ENCODE measurements at places on chromosomes 7 and 10. TPM values are rescaled to one million over a fixed set of nuclear protein-coding genes. Genes with fewer than 3 reads are reported as not detected.

DGKB gene
- total RNA-seq, result not detected

DNA sequence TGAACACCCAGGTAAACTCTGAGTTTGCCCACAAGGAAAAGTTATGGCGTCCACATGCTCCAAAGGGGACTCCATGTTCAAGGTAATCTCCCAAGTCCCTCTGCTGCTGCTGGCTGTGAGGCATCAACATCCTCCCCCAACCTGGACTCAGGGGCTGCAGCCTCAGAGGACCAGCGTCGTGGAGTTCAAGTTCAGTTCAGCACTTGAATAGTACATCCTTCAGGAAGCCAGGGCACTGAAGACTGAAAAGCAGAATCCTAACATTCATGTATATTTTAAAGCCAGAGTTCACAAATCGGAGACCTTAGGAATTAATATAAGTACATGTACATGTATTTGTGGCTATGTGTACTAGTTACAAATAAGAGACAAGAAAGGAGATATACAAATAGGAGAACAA is 90.4 kb downstream of the PTPRE start:
- DNase-seq, result no peak
- peaks cover 12% of the 10 kb centered on the region for H3K4me1 ChIP-seq
- no peak overlapping the region for H3K4me3 ChIP-seq
- H3K27me3 ChIP-seq, result peaks cover 32% of the 10 kb centered on the region
- no peaks in the 10 kb centered on the region for H3K36me3 ChIP-seq

- no peak overlapping the region for H3K27ac ChIP-seq
- H3K4me3 ChIP-seq, result no peak overlapping the region
- H3K36me3 ChIP-seq, result no peaks in the 10 kb centered on the region
- peaks cover 5% of the 10 kb centered on the region for H3K4me1 ChIP-seq
Observed at GRCh38 chr10:52318822-52319464, 4.9 kb downstream of the DKK1 start.

DNA sequence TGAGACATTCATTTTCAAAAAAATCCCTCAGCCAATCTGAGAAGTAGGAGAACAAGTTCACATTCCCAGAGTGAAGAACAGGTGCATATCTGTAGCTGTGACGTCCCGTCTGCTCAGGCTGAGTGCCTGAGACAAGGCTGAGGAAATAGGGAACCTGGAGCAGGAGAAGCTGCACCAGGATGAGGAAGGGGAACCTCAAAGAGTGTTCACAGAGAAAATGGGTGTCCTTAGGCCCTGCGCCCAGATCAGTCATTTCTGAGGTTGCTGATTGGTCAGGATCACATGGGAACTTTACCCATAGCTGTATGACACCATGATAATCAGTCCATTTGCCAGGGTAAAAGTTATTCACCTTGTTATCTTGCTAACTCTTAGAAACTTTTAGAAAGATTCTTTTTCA is 34.2 kb upstream of the TARP start:
- no peak overlapping the region for H3K4me3 ChIP-seq
- peaks cover 8% of the 10 kb centered on the region for H3K4me1 ChIP-seq
- H3K27ac ChIP-seq, result no peak overlapping the region
- DNase-seq, result no peak

- DNase-seq, result no peak
- no peak overlapping the region for H3K4me3 ChIP-seq
- no peaks in the 10 kb centered on the region for H3K36me3 ChIP-seq
- no peaks in the 10 kb centered on the region for H3K27me3 ChIP-seq
- H3K4me1 ChIP-seq, result no peaks in the 10 kb centered on the region
- no peak overlapping the region for H3K27ac ChIP-seq
Observed at GRCh38 chr10:48556713-48557112, 48.2 kb downstream of the ARHGAP22 start.

SORCS1 gene
- not detected for total RNA-seq

LIPJ gene
- total RNA-seq, result not detected

GRCh38 chr10:14695847-14696480 is 78.7 kb downstream of the FAM107B start:
- no peak overlapping the region for H3K27ac ChIP-seq
- H3K4me3 ChIP-seq, result no peak overlapping the region
- H3K27me3 ChIP-seq, result no peaks in the 10 kb centered on the region
- no peaks in the 10 kb centered on the region for H3K36me3 ChIP-seq
- DNase-seq, result no peak

- peaks cover 4% of the 10 kb centered on the region for H3K27me3 ChIP-seq
- H3K27ac ChIP-seq, result no peak overlapping the region
- H3K4me3 ChIP-seq, result no peak overlapping the region
- H3K4me1 ChIP-seq, result peaks cover 11% of the 10 kb centered on the region
- DNase-seq, result no peak
Observed at GRCh38 chr7:55448526-55448925, 83.4 kb downstream of the LANCL2 start.

- DNase-seq, result no peak
- no peak overlapping the region for H3K27ac ChIP-seq
- peaks cover 5% of the 10 kb centered on the region for H3K27me3 ChIP-seq
- no peaks in the 10 kb centered on the region for H3K36me3 ChIP-seq
- H3K4me1 ChIP-seq, result no peaks in the 10 kb centered on the region
Observed at GRCh38 chr10:132010483-132010882, 28.8 kb upstream of the BNIP3 start.

- H3K27me3 ChIP-seq, result no peaks in the 10 kb centered on the region
- peak overlapping the region; percentile 18 for H3K27ac ChIP-seq
- H3K4me1 ChIP-seq, result peaks cover 34% of the 10 kb centered on the region
- DNase-seq, result no peak
Observed at GRCh38 chr7:41889472-41889871, 186.6 kb upstream of the INHBA start.

NUDT1 gene
- total RNA-seq, result 93.5 TPM

CASP2 gene
- total RNA-seq, result 79.7 TPM

GRCh38 chr10:61061923-61062504 is 118.0 kb upstream of the RHOBTB1 start:
- H3K4me3 ChIP-seq, result no peak overlapping the region
- no peak overlapping the region for H3K27ac ChIP-seq
- DNase-seq, result no peak

DNA sequence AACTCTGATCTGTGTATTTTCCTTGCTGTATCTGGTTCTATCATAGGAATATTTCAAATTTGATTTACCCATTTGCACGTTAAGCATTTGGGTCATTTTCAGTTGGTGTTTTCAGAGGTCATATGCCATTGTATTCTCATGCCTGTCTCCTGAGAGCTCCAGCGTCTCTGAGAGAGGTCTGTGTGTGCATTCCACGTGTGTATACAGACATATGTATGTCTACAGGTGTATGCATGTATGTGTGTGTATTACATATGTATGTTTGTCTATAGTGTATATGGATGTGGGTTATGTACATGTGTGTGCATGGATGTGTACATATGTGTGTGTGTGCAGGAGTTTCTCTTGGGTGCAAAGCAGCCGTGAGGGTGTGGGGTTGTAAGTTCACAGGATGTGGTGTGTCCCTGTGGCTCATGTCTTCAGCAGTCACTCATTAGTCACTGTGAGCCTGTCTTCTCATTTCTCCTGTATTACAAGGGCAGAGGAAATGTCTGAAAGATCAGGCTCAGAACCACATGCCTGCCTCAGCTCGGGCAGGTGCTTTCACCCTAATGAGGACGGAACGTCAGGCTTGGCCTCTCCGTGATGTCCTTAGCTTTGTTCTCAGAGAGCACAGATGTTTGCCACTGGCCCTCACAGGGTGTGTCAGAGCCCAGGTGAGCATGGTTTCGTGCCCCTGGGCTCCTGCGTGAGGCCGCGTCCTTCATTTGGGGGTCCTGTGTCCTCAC is 101.6 kb downstream of the NKX6-2 start:
- H3K4me1 ChIP-seq, result peaks cover 26% of the 10 kb centered on the region
- peak overlapping the region; percentile 77 for H3K27ac ChIP-seq
- no peaks in the 10 kb centered on the region for H3K27me3 ChIP-seq
- DNase-seq, result peak; percentile 25

- H3K27me3 ChIP-seq, result peaks cover 3% of the 10 kb centered on the region
- H3K4me3 ChIP-seq, result no peak overlapping the region
- H3K27ac ChIP-seq, result no peak overlapping the region
- no peak for DNase-seq
Observed at GRCh38 chr7:31443457-31443856, 70.4 kb upstream of the ITPRID1 start.

CEP55 gene
- 52.0 TPM for total RNA-seq

- H3K27me3 ChIP-seq, result no peaks in the 10 kb centered on the region
- no peaks in the 10 kb centered on the region for H3K4me1 ChIP-seq
- no peaks in the 10 kb centered on the region for H3K36me3 ChIP-seq
- no peak overlapping the region for H3K27ac ChIP-seq
- no peak overlapping the region for H3K4me3 ChIP-seq
Observed at GRCh38 chr10:1488970-1489548, 248.3 kb downstream of the ADARB2 start.

GRCh38 chr10:72242675-72243074 is 26.6 kb upstream of the ASCC1 start:
- peak; percentile 46 for DNase-seq
- H3K4me1 ChIP-seq, result peaks cover 71% of the 10 kb centered on the region
- peak overlapping the region; percentile 86 for H3K27ac ChIP-seq

DNA sequence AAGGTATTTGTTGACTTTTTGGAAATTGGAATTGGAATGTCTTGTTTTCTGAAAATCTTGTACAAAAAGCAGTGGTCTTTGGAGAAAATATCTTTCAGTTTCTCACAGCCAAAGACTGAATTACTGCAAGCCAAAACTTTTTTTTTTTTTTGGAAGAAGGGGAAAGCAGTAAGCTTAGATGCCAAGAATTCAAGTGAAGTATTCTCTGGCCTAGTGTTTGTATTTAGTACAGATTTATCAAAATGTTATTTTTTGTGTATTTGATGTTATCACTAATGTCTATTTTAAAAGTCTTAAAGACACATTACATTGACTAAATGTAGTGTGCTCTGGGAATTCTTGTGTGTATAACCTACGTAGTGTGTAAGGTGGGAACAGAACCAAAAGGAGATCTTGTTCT is 6.2 kb downstream of the TET1 start:
- peaks cover 11% of the 10 kb centered on the region for H3K4me1 ChIP-seq
- peaks cover 46% of the 10 kb centered on the region for H3K27me3 ChIP-seq
- DNase-seq, result no peak
- H3K36me3 ChIP-seq, result no peaks in the 10 kb centered on the region
- no peak overlapping the region for H3K27ac ChIP-seq
- H3K4me3 ChIP-seq, result no peak overlapping the region

ERVW-1 gene
- total RNA-seq, result not detected

AZGP1 gene
- not detected for total RNA-seq

DNA sequence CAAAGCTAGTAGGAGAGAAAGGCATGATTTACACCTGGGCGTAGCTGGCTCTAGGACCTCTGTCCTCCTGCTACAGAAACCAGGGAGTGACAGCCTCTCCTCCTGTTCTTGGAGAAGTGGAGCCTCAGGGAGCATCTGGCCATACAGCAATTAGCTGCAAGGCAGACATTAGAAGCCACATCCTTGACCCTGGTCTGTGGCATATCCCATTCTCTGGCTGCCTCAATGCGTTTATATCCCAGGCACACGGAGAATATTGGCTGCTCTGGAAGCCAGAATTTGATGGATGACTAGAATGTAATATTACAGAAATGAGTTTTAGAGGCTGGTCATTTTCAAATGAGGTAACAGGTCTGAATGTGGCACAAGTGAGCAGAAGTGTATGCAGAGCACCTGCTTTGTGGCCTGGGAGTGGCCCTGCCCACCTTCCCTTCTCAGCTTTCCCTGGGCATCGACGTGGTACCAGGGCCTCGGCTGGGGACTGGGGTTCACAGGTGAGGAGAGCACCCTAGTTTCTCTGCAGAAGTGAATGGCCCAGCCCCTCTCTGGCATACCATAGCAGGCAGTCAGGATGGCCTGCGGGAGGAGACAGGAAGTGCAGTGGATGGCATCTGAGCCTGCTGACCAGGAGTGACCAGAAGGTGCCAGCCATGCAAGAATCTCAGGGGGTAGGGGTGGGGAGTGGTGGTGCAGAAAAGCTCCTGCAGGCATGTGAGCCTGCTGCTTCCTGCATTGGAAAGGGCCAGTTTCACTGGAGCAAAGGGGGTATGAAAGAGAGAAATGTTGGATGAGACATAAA is 367.2 kb upstream of the ZNF32 start:
- H3K36me3 ChIP-seq, result no peaks in the 10 kb centered on the region
- H3K4me1 ChIP-seq, result peaks cover 6% of the 10 kb centered on the region
- peaks cover 11% of the 10 kb centered on the region for H3K27me3 ChIP-seq
- no peak overlapping the region for H3K4me3 ChIP-seq

DNA sequence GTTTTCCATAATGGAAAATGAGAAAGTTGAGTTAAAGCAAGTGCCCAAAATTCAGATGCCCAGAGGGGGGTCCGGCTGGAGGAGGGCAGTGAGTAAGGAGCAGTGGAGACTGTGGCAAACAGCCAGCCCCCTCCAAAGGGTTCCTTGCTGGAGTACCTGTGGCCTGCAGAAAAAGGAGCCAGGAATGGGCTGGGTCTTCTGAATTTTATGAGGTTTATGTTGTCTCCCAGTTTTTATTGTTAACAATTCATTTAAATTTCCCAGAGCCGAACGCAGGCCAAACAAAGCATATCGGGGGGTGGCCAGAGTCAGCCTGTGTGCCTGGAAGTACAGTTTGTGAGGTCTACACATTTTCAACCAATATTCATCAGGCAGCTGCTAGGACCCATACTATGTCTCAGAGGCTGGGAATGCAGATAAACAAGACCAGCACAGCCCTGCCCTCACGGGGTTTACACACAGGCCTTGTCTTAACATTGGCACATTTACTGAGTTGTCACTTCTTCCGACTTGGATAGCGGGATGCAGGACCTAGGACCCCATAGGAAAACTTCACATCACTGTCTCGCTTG is 12.9 kb upstream of the CSGALNACT2 start:
- H3K27ac ChIP-seq, result no peak overlapping the region
- H3K4me3 ChIP-seq, result no peak overlapping the region
- H3K4me1 ChIP-seq, result peaks cover 34% of the 10 kb centered on the region
- DNase-seq, result no peak
- H3K36me3 ChIP-seq, result no peaks in the 10 kb centered on the region

DNA sequence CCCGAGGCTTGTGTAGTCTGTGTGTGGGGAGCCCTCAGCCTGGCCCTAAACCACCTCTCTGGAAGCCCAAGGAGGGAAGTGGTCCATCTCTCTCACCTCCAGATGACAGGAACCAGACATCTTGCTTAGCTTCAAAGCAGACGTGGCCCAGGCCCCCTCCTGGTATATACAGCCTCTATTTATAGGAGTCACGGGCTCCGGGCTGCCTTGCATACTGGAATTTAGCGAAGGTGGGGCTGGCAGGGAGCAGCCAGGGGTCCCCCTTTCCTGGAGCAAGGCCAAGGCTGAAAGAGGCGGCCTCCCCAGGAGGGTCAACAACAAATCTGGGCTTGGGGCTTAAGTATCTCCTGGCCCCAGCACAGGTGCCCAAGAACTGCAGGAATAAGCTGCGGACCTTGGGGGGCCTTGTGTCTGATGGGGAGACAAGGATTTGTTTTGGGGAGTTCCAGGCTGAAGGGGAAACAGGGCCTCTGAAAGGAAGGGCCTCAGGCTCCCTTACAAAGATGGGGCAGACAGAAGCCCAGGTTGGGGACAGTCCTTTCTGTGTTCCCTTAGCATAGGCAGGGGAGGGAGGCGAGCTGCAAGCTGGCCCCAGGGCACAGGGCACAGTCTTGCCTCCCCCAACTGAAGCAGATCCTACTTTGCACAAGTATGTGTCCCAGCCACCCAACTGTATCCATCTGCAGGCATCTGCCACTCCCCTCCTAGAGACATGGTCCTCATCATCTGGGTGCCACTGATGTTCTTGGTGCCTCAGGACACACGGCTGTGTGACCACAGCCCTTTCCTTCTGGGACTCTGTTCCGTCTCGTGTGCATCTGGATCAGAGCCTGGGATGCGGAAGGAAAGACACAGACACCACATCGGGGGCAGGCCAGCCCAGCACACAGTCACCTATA is 11.9 kb downstream of the ZCCHC24 start:
- no peak overlapping the region for H3K4me3 ChIP-seq
- H3K4me1 ChIP-seq, result peaks cover 16% of the 10 kb centered on the region
- peak overlapping the region; percentile 87 for H3K27ac ChIP-seq
- no peaks in the 10 kb centered on the region for H3K27me3 ChIP-seq
- DNase-seq, result no peak
- no peaks in the 10 kb centered on the region for H3K36me3 ChIP-seq
